ENCODE measurements at places on chromosomes 6 and 20. TPM values are rescaled to one million over a fixed set of nuclear protein-coding genes. Genes with fewer than 3 reads are reported as not detected.

GRCh38 chr20:63295422-63295821 is 2.4 kb downstream of the COL20A1 start:
- peak overlapping the region; percentile 70 for H3K4me3 ChIP-seq
- DNase-seq, result no peak
- peak overlapping the region; percentile 56 for H3K27ac ChIP-seq

GRCh38 chr6:121697921-121698320 is 262.5 kb downstream of the GJA1 start:
- H3K4me1 ChIP-seq, result no peaks in the 10 kb centered on the region
- no peak for DNase-seq
- no peaks in the 10 kb centered on the region for H3K27me3 ChIP-seq

Gene ZNF184
- total RNA-seq, result 9.8 TPM

Gene MAP3K5
- 40.3 TPM for total RNA-seq

Data from T-helper 17 cell (primary cell).